ENCODE measurements at places on chromosomes 2 and 18.

DNA sequence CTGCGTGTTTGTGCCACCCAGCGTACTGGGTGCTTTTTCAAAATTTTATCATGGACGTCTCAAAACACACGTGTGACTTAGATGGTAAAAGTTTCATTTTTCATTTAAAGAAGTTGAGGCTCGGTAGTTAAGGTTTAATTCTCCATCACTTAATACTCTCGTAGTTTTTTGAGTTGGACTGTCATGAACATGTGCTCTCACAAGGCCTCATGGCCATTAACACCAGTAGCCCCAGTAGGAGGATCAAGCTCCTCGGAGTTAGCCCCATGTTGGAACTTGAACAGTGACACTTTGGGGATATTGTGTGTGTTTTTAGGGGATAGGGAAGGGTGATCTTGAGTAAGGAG lies 15.3 kb downstream of the NMUR1 start:
- no peak for DNase-seq

GRCh38 chr18:14089781-14090180 lies 42.5 kb downstream of the ZNF519 start:
- DNase-seq = no peak

GRCh38 chr18:21330122-21330701 lies 88.2 kb downstream of the GREB1L start:
- peak; percentile 76 for DNase-seq

GRCh38 chr2:187397886-187398285 lies 50.2 kb downstream of the CALCRL start:
- no peak for DNase-seq

GRCh38 chr2:133062931-133063665 lies 393.1 kb upstream of the LYPD1 start:
- DNase-seq = no peak

- no peak for DNase-seq
These were observed 174.8 kb downstream of the UBR3 start for GRCh38 chr2:170002096-170002495.

DNA sequence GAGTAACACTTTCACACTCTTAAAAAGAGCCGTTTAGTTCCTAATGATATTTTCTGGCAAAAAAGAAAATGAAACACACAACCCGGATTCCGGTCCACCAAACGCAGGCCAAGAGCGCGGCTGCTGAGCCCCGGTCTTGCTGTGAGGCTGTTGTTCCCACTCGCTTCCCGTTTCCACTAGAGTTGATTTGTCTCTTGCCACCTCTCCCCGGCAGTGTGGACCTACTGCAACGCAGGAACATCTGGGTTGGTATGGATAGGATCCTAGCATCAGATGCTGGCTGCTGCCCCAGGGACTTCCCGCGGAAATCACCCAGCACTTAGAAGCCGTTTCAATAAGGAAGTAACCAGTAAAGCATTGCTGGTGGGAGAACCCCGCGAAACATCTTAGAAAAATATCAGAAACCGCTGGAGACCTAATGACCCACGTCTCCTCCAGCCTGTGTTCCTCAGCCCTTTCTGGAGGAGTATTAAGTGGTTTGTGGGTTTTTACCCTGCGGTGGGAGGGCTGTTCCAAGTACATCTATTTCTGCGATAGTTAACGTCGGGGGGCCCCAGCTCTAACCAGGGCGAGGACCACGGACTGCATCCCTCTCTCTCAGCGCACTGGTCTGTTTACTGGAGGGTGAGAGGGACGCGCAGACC lies 939 bp downstream of the DOCK10 start:
- no peak for DNase-seq

DNA sequence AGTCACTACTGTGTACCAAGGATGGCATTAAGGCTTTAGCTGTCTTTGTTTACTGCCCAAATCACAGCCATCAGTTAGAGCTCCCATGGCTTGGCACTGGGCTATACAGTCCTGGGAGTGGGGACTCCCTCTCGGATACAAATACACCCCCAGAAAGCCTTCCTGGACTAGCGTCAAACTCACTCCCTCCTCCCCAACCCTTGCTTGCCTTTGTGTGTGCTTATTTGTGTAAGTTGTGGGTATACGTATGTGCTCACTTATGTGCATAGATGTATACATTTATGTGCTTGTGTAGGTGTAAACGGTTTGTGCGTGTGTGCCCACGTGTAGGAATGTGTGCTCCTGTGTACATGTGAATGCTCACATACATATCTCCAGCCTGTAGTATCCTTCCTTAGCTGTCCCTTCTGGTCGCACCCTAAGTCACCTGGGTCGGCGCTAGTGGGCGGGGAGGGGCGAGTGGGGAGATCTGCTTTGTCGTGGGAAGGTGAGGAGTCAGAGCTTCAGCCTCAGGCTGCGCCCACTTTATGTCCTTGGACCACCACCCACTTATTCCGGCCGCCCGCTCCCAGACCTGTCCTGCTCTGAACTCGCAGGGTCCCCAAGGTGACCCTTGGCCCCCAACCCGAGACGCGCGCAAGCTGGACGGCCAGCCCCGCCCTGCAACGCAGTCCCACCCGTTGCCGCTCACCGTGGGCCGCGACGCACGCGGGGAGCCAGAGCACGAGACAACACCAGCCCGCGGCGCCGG lies 461 bp downstream of the PRADC1 start:
- no peak for DNase-seq

- no peak for DNase-seq
These were observed 181.4 kb downstream of the TMEM18 start for GRCh38 chr2:495745-496275.

- no peak for DNase-seq
These were observed 31.8 kb upstream of the NTSR2 start for GRCh38 chr2:11701751-11702301.

DNA sequence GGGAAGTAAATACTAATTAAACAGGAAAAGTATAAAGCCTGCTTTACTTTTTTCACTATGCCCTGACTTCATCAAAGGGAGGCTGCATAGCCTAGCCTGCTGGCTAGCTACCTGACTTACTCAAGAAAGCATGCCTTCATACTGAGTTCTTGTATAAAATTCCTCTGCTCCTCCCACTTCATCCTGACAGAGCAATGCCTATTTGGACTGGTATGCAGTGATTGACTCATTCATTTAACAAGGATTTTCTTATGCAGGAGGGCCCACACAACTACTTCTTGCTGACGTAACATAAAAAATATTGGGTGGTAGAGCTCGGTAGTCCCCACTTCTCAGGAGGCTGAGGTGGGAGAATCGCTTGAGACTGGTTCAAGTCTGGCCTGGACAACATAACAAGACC lies 70.5 kb downstream of the PRPF40A start:
- DNase-seq = peak; percentile 49

DNA sequence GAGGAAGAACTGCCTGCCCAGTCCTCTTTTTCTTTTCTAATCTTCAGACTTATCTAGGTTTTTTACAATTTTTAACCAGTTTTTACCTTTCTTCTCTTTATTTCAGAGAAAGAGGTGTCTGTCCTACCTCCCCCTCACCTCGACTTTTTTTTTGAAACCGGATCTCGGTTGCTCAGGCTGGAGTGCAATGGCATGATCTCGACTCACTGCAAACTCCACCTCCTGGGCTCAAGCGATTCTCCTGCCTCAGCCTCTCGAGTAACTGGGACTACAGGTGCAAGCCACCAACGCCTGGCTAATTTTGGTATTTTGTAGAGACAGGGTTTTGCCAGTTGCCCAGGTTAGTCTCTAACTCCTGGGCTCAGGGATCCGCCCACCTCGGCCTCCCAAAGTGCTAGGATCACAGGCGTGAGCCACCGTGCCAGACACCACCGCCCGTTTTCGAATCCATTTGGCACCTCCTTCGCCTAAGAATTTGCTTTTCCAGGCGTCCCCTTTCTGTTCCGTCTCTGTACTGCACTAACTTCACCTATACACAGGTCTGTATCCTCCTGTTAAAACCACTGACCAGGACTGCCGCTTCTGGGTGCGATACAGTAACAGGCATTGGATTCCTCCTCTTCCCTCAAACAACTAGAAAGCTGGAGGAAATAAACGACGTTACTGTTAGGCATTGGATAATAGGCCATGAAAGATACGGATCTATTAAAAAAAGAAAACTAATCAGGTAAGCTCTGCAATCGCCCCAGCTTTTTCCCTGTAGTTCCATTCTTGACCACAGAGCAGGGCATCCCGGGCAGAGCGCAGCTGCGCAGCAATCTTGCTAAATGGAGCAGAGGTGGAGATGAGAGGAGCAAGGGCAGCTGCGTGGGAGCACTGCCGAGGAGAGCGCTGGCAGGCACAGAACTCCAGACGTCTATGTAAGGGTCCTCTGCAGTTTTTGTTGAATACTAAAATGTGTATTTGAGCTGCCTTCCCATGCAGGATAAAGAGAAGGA lies 69.9 kb downstream of the ZC3H6 start:
- no peak for DNase-seq

- no peak for DNase-seq
These were observed 26.0 kb downstream of the ADRA2B start for GRCh38 chr2:96090196-96090926.

DNA sequence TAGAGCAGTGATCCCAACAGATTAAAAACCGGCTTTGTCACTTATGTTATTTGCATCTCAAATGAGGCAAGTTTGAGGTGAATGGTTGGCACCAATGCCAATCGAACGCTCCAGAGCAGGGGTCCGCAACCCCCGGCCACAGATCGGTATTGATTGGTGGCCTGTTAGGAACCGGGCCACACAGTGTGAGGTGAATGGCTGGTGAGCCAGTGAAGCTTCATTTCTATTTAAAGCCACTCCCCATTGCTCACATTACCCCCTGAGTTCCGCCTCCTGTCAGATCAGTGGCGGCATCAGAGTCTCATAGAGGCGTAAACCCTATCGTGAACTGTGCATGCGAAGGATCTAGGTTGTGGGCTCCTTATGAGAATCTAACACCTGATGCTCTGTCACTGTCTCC lies 132.0 kb downstream of the TMEM182 start:
- DNase-seq = no peak

- DNase-seq = no peak
These were observed 42.0 kb downstream of the GORASP2 start for GRCh38 chr2:170971071-170971470.

DNA sequence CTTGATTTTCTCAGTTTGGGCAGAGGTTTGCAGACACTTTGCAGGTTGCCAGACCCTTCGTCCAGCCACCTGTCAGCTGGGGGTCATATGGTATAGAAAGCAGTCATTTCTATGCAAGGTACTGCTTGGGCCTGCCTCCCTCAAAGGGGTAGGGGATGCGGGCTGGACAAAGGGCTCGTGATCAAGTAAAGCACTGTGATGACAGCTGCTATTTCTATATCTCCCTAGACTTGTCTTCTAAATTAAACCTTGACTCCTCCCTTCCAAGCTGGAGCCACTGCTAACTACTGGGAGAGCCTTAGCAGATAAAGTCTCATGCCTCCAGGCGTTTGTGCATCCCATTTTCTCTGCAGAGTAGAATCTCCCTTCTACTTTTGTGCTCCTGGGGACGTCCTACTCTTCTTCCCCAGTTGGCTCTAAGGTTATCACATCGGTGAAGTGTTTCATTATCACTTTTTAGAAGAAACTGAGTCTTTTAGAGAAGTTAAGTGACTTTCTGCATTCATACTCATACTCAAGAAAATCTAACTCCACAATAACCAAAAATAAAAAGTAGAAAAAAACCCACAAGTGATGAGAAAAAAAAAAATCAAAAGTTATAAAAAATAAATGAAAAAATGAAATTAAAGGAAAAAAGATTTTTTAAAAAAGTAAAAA lies 710 bp upstream of the XRCC5 start:
- no peak for DNase-seq

GRCh38 chr2:191758518-191759507 lies 80.9 kb downstream of the NABP1 start:
- peak; percentile 30 for DNase-seq

DNA sequence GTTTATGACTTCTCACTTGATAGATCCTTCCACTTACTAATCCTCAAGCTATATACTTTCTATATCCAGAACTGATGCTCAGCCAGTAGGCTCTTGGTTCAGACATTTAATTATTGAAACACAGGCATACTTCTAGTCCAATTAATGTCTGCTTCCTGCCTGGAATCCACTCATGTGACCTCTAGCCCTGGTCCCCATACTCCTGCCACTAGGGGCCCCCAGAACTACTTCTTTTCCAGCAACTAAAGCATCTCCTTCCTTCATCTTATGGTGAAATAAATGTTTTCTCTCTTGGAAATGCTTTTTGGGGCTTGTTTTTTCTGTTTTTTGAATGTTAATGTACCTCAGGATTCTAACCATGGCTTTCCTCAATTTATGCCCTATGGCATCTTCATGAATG lies 527.6 kb downstream of the SATB2 start:
- no peak for DNase-seq

DNA sequence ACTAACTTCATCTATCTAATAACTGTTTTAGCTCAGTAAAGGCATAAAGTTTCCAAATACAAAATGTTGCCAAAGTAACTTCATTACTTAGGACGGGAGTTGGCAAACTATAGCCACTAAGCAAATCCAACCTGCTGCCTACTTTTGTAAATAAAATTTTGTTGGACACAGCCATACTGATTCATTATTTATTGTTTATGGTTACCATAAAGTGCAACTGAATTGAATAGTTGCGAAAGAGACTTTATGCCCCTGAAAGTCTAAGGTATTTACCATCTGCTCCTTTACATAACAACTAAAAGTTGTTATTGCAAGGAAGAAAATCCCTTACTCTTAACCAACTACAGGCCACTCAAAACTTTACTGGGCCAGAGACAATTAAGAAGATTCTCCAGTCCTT lies 256.7 kb upstream of the RBBP8 start:
- DNase-seq = no peak

Measured in SW 1271 (cell line).